ENCODE measurements at places on chromosomes 6 and 20.

DNA sequence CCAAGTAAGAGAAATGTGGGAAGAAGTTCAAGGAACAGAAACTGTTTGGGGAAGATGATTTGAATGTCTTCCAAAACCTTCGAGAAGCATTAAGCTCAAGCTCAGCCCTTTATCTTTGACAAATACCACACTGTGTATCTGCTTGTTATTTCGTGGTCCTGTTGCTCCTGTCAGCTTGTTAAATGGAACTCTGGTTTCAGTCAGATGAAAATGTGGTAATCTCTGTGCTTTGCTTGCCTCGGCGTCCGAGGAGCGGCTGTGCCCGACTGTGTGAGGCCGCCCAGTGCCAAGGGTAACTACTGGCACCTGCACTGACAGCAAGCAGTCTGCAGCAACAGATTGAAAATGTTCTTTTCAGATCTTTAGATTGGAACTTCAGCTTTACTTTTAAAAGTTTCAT is 577.9 kb upstream of the FLRT3 start:
- no peak for DNase-seq

- DNase-seq = no peak
These were observed 45.9 kb upstream of the MC3R start for GRCh38 chr20:56202493-56203077.

- no peak for DNase-seq
These were observed 69.8 kb downstream of the TMEM170B start for GRCh38 chr6:11607383-11607782.

- no peak for DNase-seq
These were observed 21.5 kb upstream of the AAR2 start for GRCh38 chr20:36214684-36215256.

Data from upper lobe of right lung (tissue), 1 donor.